ENCODE measurements at places on chromosomes 11 and 22.
A peak's percentile ranks its signal among the peaks of the same experiment; 100 is the strongest.

DNA sequence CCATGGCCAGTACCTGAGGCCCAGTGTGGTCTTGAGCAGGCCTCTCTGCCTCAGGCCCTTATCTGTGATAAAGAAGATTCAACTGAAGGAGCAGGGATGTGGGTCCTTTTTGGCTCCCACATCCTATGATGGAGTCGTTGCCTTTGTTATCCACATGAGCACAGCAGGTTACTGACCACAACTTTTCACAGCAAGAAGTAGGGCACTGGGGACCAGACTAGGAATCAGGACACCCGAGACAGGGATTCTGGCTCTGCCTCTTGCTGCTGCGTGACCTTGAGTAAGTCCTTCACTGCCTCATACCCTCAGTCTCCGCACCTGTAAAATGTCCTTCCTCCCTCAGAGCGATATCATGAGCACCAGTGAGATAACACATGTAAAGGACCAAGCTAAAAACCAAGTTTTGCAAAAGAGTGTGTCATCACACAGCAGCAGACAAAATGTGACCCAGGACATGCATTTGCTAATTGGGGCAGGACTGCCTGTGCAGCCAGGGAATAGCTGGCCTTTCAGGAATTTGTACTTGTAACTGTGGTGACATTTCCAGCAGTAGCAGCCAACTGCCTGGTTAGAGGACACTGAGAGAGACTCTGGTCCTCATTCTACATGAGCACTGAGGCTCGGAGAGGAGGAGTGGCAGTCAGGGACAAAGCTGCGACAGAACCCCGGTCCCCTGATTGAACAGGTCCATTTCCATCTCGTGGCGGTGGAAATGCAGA is 13.2 kb upstream of the SMIM35 start:
- no peak for DNase-seq

GRCh38 chr11:1574933-1575242 is 2.8 kb upstream of the DUSP8 start:
- no peak for DNase-seq

- no peak for DNase-seq
Observed at GRCh38 chr11:64537876-64538275, 53.1 kb upstream of the SLC22A12 start.

DNA sequence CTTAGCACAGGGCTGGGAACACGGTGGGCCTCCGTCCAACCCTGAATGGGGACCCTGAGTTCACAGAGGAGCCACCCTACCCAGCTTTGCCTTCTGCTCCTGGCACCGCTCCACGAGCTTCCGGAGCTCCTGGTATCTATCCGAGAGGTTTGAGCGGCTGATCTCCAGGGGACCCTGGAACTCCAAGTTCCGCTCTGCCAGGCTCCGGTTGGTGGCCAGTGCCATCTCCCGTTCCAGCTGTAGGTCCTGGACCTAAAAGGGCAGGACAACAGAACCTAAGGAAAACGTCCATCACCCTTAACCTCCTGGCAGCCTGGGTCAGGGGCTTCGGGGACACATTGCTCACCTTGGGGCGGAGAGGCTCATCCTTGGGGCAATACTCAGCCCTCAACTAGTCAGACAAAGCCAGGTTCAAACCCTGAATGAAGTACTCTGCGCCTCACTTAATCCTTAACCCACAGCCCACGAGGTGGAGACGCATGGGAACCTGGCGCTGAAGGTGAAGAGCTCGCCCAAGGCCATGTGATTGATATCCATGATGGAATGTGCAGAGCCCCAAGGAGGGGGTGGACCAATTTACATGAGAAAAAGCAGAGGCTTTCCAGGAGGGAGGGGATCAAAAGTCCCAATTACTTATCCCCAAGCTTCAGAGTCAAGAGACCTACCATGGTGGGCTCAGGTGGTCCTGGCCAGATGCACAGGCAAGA is 27.1 kb downstream of the VPS37C start:
- no peak for DNase-seq

DNA sequence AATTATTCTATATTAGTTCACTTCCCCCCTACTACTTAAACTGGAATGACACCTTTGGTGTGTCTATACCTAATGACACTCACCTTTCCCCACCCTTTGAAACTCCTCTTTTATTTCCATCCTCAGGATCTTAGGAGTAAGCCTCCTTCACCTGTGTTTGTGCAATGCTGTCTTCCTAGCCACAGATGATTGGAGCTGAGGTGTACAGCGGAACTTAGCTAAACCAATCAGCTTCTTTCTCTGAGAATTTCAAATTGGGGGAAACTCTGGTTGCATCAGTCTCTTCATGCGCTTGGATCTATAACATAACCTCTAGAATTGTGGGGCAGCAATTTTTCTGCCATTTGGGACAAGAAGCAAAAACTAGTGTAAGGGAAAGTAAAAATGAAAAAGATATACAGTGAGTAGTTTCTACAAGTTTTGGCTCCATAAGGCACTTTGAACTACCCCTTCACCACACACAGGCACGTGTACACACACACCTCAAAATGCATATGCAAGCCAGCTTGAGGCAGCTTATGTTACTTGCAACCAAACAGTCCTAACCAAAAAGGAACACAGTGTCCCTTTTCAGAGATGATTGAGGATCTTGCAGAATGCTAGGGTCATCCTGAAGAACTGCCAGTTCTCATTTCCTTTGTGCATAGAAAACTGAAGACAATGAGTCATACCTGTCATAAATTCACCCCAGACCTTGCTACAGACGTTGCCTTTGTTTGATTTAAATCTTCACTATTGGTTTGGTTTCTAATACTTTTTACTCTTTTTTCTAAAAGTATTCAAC is 36.0 kb upstream of the LDLRAD3 start:
- DNase-seq, result no peak

GRCh38 chr11:57409321-57410100 is 17.4 kb downstream of the SLC43A3 start:
- no peak for DNase-seq

- no peak for DNase-seq
Observed at GRCh38 chr11:74479732-74480123, 12.4 kb upstream of the KCNE3 start.

DNA sequence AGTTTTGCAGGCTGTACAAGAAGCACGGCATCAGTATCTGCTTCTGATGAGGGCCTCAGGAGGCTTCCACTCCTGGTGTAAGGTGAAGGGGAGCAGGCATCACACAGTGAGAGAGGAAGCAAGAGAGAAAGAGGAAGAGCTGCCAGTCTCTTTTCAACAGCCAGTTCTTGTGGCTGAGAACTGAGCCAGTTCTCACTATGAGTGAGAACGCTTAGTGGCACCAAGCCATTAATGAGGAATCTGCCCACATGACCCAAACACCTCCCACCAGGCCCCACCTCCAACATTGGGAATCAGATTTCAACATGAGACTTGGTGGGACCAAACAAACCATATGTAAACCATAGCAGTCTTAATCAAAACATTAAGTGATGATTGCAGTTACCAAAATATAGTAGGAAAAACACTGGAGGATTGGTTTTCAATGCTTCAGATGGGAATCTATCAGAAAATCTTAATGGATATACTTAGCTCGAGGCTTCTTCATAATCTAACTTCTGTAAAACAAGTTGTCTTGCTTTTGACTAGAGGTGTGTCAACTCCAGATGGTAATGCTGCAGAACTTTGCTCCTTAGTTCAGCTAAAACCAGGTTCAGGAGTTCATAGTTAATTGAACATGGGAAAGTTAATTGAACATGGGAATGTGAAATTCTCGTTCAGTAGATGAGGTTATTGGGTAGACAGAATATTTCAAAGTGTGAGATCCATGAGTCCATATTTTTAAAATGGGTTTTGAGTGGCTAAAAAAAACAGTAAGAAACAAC is 12.2 kb downstream of the FAR1 start:
- no peak for DNase-seq

- no peak for DNase-seq
Observed at GRCh38 chr11:110870816-110871522, 158.7 kb upstream of the ARHGAP20 start.

GRCh38 chr11:95387325-95387724 is 156.3 kb upstream of the SESN3 start:
- DNase-seq, result no peak

DNA sequence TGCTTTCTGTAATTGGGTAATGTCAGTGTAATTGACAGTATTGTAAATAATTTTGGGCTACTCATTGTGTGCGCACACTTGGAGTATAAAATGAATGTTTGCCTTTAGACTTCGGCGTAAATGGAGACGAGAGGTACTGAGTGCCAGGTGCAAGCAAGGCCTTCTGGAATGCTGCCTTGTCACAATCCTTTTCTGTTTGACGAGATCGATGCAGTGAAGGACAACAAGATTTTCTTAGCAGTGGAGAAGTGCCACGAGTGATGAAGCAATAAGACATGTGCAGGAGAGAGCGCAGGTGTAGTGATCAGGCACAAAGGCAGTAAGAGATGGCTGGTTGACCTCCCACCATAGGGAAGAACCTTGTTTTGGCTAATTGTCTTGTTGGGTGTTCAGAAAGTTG is 67.5 kb downstream of the DDX10 start:
- DNase-seq, result no peak

DNA sequence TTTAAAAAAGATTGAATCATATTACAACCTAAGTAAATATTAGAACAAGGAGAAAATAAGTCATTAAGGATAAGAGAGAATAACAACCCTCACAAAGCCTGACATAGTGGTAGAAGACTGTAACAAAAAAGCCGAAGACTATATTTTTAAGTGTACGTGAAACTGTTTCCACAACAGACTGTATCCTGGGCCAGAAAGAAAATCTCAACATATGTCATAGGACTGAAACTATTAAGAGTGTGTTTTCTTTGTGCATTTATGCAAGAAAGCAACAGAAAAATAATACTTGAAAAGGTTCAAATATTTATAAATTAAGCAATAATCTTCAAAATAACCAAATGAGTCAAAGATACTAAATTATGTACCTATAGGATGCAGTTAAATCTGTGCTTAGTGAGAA is 309.8 kb downstream of the CASP12 start:
- DNase-seq, result no peak

DNA sequence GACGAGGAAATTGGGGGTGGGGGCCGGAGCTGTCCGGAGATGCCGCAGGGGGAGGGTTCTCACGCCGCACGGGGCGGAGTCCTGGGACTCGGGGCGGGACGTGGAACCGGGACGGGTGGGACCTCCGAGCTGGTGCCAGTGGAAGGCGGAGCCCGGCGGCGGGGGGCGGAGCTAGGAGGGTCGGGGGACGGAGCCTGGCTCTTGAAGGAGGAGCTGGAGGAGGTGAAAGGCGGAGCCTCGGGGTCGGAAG is 271 bp downstream of the FKBP2 start:
- peak; percentile 99 for DNase-seq

DNA sequence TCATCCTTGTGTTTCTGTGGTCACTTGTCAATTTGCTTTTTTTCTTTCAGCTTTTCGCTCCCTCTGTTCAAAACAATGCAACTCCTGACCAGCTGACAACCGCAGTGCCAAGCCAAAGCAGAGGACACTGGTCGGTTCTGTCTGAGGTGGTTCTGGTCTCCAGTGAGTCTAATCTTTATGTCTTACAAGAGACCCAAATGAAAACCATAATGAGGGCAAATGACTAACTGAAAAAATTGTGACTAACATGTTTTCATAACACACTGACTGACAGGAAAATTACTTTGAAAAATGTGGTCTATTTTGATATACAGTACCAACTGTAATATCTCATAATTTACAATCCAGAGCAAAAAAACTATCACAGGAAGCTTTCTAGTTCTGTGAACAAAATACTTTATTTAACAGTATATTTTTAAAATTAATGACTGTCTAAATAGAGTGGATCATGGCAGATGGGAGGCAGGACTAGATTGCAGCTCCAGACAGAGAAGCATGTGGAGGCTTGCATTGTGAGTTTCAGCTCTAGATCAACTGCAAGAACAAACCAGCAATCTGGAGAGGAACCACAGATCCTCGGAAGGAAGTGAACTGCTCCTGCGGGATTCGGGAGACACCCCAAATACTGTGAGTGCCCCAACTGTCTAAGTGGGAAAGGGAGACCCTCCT is 311.8 kb downstream of the SBF2 start:
- no peak for DNase-seq

DNA sequence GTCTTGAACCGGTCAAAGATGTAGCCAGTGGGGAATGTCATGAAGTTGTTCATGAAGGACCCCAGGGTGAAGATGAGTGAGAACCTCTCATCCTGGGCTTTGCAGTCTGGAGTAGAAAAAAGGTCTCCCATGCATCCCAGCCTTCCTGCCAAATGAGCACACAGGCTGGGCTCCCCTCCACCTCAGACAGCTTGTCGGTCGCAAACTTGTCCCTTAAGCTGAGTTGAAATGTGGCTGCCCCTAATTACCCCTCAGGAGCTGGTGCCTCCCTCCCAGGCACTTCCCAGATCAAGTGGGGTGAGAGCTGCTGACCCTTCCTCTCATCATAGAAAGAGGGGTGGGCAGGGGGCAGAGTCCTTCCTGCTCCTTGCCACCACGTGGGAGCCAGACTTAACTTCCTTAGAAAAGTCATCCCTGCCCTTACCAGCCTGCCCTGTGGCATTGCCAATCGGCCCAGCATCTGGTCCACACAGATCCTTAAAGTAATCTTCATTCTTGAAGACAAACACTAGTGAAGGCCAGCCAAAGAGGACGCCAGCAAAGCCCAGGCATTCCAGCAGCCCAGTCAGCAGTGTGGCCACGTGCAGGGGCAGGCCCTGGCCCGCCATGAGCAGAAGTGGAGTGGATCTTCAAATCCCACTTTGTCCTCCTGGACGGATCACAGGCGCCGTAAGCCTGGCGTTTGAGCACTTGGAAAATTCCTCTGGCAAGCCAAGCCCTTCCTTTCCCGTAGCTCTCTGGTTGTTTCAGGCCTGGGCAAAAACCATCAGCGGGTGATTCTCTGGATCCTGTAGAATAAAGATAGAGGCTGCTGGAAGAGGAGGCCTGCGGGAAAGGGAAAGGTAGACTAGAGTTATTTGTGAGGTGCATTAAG is 1.1 kb downstream of the SLC43A3 start:
- DNase-seq, result no peak

GRCh38 chr11:115819014-115819413 is 314.8 kb upstream of the CADM1 start:
- no peak for DNase-seq

DNA sequence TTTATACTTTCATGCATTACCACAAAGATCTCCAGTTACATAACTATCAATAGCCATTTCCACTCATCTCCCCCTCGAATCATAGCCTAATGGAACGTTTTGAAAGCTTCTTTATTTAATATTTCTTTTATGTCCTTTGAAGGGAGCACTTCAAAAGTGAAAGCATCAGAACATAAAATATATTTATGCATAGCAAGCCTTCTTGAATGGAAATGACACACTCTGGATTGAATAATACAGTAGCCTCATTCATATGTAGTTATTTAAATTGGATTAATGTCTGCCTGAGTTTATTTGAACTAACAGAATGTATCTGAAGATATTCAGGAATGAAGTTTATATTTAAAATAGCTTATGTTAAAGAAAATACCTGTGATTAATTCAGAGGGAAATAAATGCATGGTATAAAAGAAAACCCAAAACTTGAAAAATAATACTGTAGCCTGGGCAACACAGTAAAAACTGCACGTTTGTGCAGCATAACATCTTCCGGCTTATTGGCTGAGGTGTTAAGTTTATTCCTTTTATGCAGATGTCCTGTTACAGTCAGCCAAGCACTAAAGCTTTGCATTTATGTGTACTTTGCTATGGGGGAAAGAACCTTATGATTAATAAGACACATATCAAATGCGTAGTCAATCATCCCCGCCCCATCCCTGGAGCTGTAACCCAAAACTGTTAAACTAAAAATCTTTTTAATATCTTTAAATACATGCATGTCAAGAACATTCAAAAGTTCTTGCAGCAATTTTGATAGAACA is 22.0 kb downstream of the OOSP3 start:
- no peak for DNase-seq

- no peak for DNase-seq
Observed at GRCh38 chr11:33310720-33311500, 53.7 kb downstream of the HIPK3 start.

Data from activated CD4-positive, alpha-beta T cell treated with anti-CD3 and anti-CD28 coated beads, Interleukin-2, amount 50 U/mL, for 24 hours (primary cell).